ENCODE measurements at places on chromosomes 7 and 10.

GRCh38 chr7:111312966-111313365, 222.0 kb downstream of the LRRN3 start:
- DNase-seq = peak; percentile 5

- no peak for DNase-seq
Measured at GRCh38 chr10:130795819-130796218, 515.7 kb downstream of the TCERG1L start.

DNA sequence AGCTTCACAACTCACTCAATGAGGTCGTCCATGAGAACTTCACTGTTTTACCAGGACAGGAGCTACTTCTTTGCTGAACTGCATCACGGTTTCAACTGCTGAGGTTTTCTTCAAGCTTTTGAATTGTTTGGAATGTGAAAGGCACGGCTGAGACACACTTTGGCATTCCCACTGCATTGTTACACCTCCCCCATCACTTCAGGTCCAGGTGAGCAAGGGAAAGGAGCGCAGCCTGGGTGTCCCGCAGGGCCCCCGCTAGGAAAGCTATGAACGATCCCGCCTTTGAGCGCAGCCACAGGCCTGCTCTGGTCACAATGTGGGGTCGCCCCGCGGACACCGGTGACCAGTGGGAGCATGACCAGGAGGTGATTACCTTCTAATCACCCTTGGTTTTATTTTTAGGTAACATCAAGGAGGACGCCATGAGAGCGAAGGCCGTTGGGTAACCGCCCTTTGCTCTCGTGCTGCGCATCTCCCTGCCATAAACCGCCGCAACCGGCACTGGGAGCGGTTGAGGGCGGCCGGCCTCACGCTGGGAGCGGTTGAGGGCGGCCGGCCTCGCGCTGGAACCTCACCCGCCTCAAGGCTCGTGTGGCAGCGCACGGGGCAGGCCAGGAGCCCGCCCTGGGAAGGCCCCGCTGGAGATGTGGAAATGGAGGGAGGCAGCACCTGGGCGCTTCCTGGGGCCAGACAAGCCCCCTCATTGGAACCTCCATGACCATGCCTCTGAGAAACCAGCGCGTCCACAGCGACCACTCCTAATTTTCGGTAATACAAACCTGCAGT, 50.9 kb upstream of the SGMS1 start:
- no peak for DNase-seq

- no peak for DNase-seq
Measured at GRCh38 chr7:55099066-55099820, 80.4 kb downstream of the EGFR start.

GRCh38 chr10:53111529-53111928, 338.9 kb upstream of the MBL2 start:
- no peak for DNase-seq

DNA sequence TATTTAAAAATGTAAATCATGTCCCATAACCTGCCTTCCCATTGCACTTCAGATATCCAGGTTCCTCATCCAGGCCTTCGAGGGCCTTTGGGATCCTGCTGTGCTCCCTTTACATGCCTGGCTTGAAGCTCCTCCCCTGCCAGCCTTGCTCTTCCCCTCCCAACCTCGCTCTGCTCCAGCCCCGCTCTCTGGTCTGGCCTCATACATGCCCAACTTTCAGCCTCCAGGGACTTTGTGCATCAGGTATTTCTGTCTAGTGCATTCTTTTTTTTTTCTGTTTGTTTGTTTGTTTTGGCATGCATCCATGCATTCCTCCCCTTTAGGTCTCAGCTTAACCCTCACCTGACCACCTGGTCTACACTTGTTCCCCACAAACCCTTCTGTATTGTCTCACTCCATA, 160.3 kb downstream of the SNX10 start:
- no peak for DNase-seq
